ENCODE measurements at places on chromosomes 4 and X.

DNA sequence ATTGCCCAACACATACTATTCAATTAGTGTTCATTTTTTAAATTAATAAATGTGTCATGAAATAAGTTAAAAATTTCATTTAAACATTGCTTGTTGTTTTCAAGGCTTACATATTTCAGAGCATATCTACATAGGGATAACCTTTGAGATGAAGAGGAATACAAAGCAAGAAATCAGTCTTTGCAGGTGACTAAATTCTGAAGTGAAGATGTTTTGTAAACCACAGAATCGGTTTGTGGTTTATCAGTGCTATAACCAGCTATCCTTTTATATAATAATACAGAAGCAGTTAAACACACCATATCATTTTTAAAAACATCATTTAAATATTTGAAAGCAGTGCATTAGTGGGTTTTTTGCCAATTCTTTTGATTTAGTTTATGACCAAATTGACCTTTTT lies 26.9 kb downstream of the FAM241A start:
- DNase-seq: no peak

- DNase-seq: no peak
These were observed 274.3 kb downstream of the BCOR start for GRCh38 chrX:39823424-39823823.

DNA sequence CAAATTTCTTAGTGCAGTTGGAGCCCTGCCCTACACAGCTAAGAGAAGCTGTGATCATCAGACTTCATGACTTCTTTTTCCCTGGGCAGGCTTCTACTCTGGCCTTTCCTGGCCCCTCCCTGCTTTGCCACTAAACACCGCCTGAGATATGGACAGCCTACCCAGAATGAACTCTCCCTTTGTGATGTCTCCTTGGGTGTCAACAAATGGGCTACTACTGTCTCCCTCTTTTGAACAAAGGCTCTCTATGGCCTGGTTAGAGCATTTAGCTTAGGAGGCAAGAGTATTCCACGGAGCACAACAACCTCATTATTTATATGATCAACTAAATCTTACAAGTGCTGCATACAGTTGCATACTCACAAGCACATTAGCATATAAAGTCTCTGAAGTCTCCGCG lies 127.6 kb upstream of the HCCS start:
- no peak for DNase-seq

DNA sequence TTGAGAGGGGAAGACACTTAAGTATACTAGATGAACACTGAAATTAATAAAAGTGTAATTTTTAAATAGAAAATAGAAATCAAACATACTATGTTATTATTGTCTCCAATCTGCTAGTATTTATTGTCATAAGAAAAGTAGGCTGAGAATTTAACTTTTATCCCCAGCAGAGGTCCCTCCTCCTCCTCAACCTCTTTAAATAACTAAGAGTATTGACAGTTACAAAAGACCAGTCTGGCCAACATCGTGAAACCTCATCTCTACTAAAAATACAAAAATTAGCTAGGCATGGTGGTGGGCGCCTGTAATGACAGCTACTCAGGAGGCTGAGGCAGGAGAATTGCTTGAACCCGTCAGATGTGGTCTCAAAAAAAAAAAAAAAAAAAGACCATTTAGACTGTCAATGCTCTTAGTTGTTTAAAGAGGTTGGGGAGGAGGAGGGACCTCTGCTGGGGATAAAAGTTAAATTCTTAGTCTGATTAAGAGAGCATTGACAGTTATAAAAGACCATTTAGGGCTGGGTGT lies 4.2 kb downstream of the SLC30A9 start:
- DNase-seq: no peak

GRCh38 chrX:134026565-134027311 lies 41.3 kb upstream of the GPC3 start:
- no peak for DNase-seq

DNA sequence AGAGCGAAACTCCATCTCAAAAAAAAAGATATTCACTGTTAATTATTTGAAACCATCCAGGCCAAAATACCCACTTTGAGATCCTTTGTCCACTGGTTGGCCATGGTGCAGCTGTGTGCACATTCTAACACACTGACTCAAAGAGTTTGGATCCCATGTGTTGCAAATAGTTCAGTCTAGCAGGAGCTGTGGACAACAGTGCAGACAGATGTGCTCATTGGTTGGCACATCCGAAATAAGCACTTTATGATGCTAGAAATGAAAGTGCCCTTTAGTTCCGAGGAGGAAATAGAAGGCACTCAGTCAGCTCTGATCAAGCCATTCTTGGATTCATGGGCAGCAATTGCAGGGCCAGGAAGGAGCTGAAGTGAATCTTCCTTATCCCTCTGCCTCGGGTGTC lies 63.0 kb upstream of the TMEM150C start:
- DNase-seq: no peak

DNA sequence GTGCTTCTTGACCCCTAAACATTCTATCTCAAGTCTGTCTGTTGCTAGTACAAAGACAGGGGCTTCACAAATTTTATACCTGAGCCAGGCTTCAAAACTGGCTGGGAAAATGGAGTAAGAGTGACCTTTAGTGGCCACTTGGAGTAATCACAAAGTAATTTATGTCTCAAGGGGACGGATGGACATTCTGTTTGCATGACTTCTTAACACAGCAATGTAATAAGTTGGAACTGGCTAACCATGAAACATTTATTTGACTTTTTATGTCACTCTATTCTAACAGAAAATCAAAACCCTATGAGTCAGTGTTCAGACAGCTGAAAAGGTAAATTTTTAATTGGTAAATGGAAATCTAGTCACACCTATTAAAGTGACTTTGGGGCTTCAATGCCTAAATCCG lies 600.6 kb downstream of the ANKRD50 start:
- DNase-seq: peak; percentile 5

DNA sequence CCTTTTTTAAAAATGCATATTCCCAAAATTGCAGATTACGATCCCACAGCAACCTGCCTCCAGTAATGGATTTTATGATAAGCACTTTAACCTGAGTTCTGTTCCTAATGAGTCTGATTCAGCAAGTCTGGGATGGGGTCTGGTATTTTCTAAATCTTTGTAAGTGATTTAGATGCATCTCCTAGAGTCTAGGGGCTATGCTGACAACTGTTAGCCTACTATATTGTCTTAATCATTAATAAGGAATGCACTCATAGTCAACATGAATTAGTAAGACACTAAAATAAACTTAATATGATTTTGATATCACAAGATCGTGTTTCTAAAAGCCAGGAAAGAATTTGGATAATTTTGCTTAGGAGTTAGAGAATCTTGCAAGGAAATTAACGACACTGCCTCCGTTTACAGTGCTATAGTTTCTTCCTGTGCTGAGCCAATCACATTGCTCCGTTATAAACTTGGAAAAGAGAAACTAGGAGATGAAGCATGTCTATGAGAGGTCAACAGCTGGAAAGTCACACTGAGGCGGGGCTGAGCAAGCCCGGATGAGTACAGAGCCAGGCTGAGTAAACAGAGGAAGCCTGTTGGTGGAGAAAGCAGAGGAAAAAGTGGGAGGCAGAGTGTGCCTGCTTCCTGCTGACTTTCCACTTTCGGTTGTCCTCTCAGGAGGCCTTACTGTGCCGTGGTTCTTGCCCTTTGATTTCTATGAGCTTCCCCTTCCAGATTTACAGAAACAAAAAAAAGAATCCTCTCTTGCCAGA lies 5.4 kb downstream of the SCARB2 start:
- DNase-seq: peak; percentile 95

Measured in inflammatory macrophage (primary cell).